ENCODE measurements at places on chromosomes 3 and 15.

DNA sequence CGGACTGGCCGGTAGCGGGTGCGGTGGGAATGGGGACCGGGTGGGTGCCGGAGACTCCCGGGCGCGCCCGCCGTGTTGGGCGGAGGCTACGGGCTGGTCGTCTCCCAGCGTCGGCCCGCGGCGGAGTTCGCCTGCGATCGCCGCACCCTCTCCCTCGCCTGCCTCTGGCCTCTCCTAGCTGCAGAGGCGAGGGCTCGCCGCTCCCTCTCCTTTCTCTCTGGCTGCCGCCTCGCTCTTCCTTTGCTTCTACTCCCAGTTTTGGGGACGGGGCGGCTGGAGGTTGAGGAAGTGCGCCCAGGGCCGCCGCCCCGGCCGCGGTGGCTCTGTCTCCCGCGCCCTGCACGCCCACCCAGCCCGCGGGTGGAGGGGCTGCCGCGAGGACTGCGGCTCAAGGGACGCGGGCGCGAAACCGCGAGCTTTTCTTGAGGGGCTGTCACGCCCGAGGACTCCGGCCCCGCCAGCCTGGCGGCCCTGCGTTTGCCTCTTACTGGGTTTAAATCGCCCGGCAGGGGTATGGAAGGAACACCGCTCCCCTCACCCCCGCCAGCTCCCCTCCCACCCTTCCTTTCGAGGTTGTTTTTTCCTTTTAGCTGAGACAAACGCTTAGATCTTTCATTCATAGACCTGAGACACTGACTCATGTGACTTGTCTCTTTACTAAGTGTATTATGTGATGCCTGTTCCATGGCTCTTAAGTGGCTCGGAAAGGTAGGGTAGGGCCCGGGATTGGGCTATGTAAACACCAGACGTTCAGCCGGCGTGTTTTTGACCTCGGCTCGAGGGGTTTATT is 654 bp downstream of the PIK3CA start:
- DNase-seq, result peak; percentile 56

DNA sequence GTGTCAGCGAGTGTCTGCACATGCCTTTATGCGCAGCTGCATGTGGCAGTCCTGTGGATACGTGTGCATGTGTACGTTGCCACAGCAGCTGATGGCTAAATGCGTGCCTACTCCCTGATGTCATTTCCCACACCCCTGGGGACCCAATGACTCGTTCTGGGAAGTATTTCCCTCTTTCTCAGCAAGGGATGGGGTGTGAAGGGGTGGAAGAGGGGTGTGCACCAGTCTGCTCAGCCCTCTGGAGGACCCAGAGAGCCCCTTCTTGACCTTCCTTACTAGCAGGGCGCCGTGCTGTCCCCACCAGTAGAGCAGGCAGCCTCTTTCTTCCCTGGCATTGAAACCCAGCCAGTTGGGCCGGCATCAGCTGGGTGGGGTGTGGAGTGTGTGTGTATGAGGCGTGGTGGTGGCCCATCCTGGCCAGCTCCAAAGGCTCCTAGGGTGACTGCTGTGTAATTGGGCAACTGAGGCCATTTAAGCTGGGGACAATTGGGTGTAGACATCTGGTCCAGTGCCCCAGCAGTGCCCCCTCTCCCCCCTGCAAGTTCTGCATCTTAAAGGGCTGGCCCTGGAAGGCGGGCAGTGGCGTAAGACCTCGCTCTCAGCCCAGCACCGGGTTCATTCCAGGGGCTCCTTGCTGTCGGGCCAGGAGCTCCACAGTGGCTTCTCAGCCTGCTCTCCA is 19.2 kb downstream of the SNX33 start:
- DNase-seq, result peak; percentile 100

DNA sequence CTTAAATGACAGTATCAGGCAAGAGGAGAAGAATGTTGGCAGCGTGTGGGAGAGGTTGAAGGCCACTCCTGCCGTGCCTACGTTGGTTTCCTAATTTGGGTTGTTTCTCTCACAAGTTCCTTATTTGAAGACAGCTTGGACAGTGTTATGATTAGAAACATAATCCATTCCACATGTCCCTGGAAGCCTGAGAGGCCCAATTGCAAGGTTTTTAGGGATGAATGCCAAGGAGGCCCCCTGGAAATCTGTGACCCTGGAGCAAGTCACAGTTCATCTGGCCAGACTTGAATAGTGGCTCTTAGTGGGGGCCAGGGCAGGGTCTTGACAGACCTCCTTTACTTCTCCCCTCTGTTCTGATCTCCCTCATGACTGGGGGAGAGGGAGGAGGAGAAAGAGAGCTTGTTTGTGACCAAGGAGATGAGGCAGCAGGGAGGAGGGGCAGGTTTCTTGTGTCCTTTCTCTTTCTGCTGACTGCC is 584.4 kb upstream of the TBL1XR1 start:
- peak; percentile 90 for DNase-seq

- no peak for DNase-seq
Observed at GRCh38 chr15:60887139-60887538, 342.0 kb downstream of the RORA start.

DNA sequence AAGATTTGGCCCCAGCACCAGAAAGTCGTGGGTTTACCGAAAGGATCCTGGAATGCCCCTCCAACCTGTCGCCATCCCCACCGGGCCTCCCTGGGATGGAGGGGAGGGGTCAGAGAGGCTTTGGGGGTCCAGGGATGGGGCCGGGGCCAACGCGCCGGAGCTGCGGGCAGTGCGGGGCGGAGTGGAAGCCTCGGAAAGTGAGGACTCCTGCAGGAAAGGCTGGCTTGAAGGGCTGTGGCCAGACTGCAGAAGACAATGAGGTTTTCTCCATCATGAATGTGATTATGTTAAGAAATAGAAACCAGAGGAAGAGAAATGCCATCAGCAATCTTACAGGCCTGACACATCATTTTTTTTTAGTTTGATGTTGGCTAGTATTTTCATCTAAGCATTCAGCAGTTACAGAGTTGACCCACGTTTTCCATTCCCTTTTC is 738 bp downstream of the YEATS2 start:
- DNase-seq, result peak; percentile 31

DNA sequence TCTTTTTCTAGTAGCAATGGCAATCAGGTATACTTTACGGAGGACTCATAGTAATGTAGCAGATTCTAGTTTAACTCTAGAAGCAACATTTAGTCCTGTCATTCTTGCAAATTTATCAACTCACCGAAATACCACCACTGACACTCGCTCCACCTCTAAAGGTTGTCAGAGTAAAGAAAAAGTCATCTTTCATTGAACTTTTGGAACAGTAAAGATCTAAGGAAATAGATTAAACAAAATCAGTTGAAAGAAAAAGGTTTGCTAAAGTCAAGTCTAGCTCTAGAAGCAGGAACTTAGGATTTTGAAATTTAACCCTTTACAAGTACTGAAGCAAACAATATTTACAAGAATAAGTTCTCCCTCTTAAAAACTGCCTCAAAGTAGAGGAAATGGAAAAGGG is 8.7 kb downstream of the ATP8B4 start:
- no peak for DNase-seq
